Choroid plexus epithelial cell (primary cell): ENCODE measurements at places on chromosomes 5 and 9.

DNA sequence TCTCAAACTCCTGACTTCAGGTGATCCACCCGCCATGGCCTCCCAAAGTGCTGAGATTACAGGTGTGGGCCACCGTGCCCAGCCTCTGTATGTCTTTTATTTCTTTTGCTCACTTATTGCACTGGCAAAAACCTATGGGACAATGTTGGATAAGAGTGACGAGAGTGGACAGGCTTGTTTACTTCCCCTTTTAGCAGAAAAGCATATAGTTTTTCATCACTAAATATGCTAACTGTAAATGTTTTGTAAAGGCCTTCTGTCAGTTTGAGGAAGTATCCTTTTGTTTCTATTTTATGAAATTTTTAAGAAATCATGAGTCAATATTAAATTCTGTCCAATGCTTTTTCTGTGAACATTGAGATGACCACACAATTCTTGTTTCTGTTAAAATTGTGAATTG, 103.3 kb downstream of the AUH start:
- DNase-seq, result no peak

GRCh38 chr5:58924306-58924705, 341.4 kb downstream of the RAB3C start:
- no peak for DNase-seq

GRCh38 chr5:74575741-74576538, 64.6 kb downstream of the ENC1 start:
- DNase-seq, result peak; percentile 89

GRCh38 chr9:113570106-113570505, 106.6 kb downstream of the RGS3 start:
- DNase-seq, result no peak

GRCh38 chr5:95446560-95447221, 55.5 kb downstream of the FAM81B start:
- peak; percentile 60 for DNase-seq

- peak; percentile 92 for DNase-seq
Observed at GRCh38 chr9:127049044-127049443, 73.4 kb downstream of the ANGPTL2 start.

- DNase-seq, result peak; percentile 75
Observed at GRCh38 chr5:125026867-125027731, 280.7 kb upstream of the ZNF608 start.

DNA sequence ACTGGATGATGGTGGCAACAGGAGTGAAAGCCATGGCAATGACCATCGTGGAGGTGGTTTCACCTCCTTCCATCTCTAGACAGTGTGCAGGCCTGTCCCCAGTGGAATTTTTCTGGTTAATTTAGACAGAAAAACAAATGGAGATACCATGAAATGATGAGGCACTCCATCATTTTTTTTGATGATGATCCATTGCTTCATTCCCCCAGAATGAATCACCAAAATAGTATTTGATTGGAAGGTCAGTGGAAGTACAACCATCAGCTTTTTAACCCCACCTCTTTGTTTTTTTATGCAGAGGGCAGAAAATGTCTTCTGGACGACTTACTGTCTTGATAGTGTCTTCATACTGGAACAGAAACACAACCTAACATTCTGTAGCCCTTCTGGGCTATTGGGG, 42.6 kb upstream of the ADRA1B start:
- no peak for DNase-seq

DNA sequence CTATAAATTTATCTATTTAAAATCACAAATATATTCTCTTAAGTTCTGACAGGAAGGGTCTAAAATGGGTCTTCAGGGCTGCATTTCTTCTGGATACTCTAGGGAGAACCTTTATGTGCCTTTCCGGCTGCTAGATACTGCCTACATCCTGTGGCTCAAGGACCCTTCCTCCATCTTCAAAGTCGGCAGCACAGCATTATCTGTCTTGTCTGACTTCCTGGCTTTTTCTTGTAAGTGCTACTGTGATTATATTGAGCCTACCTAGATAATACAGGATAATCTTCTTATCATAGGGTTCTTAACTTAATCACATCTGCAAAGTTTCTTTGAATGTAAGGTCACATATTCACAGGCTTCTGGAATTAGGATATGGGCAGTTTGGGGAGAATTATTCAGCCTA, 943.8 kb upstream of the TYRP1 start:
- DNase-seq, result no peak

GRCh38 chr9:72440992-72441847, 76.2 kb upstream of the ZFAND5 start:
- no peak for DNase-seq

- no peak for DNase-seq
Observed at GRCh38 chr5:24065779-24066178, 558.4 kb downstream of the PRDM9 start.

DNA sequence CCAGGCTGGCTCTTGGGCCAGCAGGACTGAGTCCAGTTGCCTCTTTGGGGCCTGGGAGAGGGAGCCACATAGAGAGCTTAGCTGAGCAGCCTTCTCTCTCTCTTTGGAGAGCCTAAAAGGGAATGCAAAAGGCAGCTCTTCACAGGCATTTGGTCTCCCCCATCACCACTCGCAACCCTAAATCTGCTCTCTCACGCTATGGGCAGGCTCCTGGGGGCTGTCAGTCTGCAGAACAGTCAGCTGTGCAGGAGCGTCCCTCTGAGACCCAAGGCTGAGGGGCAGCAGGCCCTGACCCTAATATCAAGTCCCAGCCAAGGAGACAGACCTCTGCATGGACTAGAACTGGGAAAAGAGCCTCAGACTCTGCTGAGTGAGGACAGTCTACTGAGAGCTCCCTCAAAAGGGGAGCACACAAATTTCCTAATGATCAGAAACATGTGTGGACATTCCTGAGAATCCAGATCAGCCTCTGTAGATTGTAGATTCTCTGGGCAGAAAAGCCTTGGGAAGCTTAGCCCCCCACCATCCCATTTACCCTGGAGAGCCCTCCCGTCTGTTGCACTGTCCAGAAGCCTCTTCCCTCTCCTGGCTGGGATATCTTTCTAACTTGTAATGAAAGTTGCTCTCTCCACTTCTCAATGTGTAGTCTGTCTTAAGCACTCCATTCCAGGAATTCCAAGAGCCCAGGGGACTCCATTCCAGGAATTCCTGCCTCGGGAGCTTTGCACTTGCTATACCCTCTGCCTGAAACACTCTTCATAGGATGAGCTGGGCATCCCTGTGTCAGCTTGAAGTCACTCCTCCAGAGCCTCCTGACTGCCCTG, 79.4 kb downstream of the FAM114A2 start:
- DNase-seq, result peak; percentile 36

DNA sequence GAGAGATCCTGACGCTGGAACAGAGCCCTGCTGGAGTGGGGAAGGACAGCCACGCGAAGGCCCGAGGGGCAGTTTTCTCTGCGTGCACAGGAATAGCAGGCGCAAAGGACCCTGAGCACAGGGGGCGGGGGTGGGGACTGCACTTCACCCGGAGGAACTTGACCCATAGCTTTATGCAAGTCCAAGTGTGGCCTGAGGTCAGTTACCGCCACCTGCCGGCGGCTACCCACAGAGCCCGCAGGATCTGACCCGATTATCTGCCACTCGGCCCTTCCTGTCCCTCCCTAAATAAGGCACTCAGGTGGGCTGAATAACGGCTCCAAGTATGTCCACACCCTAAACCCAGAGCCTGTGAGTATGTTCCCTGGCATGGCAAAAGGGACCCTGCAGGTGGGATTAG, 65.4 kb upstream of the FCN1 start:
- no peak for DNase-seq

DNA sequence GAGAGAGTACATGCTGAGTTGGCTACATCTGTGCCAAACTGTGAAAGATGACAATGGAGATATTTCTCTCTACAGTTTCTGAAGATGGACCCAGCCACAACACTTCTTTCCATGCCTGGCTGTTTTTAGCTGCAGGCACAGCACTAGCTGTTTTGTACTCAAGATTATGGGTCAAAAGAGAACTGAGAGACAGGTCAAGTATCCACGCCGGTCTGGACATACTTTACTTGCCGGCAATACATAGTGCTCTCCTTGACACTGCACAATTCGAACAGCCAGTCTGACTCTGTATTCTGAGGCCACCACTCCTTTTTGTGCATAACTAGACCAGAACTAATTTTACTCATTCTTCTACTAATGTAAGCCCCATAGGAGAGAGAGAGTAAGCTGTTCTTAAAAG, 2.6 kb downstream of the PRLR start:
- DNase-seq, result no peak

DNA sequence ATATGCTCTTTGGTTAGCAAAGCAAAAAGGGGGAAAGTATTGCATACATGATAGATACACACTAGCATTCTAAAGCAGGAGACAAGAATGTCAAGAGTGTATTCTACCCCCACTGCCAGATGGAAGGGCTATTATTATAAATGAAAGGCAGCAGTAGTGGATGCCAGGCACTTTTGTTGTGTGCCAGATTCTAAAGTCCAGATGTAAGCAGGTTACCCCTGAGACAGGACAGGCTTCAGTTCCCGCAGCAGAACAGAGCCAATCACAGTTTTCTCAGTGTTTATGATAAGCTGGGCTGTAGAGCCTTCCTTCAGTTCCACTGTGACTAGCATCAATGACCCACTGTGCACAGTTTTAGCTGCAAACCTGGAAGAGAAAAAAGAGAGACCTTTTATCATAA, 226.6 kb upstream of the TBCA start:
- DNase-seq, result no peak

DNA sequence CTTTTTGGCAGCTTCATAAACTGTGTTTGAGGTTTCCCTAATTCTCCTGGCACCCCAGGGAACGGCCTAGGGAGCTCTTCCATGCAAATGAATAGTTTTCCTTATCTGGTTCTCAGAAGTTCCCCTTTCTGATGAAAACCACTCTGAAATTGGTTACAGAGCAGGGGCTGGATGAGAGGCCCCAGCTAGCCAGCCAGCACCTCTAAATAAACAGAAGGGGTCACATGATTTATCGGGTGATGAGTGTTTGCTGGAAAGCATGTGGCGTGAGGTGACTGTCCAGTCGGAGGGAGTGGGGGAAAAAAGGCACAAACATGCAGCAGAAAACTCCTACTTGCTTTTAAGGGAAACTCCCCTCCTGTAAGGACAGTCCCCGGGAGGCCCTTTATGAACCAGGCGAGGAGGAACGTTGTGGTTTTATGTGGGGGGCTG, 261.2 kb upstream of the ANKRD55 start:
- DNase-seq, result peak; percentile 16

- DNase-seq, result peak; percentile 5
Observed at GRCh38 chr5:35859101-35859661, 2.5 kb downstream of the IL7R start.

- DNase-seq, result no peak
Observed at GRCh38 chr5:164332349-164333196, 827.2 kb downstream of the MAT2B start.
